Hematopoietic multipotent progenitor cell treated with erythropoietin and hydrocortisone succinate and interleukin-3 and kit ligand, for 4 days (in vitro differentiated cells): ENCODE measurements at places on chromosomes 4 and X.

GRCh38 chrX:138771047-138771446 lies 59.5 kb upstream of the FGF13 start:
- no peak for DNase-seq

- DNase-seq: peak; percentile 2
Observed at GRCh38 chr4:79078339-79078738, 139.1 kb upstream of the PAQR3 start.

DNA sequence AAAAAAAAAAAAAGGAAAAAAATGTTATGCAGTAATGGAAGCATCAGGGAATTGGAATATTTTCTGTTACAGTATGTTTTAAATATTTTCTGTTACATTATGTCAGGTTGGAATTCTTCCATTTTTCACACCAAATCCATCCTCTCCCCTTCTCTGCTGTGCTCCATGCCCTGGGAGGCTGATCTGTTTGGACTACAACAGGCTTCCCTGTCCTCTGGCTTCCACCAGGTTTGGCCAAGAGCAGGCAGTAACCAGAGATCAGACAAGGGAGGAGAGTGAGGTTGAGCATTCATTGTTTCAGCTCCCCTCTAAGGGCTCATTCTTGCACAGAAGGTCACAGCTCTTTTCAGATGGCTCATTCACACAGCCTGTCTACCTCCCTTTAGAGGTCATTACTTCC lies 11.7 kb upstream of the TMEM184C start:
- no peak for DNase-seq

GRCh38 chr4:141002323-141002805 lies 130.9 kb downstream of the RNF150 start:
- peak; percentile 27 for DNase-seq

- peak; percentile 90 for DNase-seq
Observed at GRCh38 chr4:163195247-163195765, 28.6 kb upstream of the NAF1 start.

GRCh38 chr4:17236686-17237085 lies 275.2 kb downstream of the QDPR start:
- DNase-seq: no peak

GRCh38 chrX:774536-774935 lies 143.9 kb downstream of the SHOX start:
- DNase-seq: no peak
